ENCODE measurements at places on chromosomes 13 and 19. TPM values are rescaled to one million over a fixed set of nuclear protein-coding genes. Genes with fewer than 3 reads are reported as not detected.

The TYROBP gene
- total RNA-seq = 31.5 TPM

The CADM4 gene
- total RNA-seq = 3.5 TPM

DNA sequence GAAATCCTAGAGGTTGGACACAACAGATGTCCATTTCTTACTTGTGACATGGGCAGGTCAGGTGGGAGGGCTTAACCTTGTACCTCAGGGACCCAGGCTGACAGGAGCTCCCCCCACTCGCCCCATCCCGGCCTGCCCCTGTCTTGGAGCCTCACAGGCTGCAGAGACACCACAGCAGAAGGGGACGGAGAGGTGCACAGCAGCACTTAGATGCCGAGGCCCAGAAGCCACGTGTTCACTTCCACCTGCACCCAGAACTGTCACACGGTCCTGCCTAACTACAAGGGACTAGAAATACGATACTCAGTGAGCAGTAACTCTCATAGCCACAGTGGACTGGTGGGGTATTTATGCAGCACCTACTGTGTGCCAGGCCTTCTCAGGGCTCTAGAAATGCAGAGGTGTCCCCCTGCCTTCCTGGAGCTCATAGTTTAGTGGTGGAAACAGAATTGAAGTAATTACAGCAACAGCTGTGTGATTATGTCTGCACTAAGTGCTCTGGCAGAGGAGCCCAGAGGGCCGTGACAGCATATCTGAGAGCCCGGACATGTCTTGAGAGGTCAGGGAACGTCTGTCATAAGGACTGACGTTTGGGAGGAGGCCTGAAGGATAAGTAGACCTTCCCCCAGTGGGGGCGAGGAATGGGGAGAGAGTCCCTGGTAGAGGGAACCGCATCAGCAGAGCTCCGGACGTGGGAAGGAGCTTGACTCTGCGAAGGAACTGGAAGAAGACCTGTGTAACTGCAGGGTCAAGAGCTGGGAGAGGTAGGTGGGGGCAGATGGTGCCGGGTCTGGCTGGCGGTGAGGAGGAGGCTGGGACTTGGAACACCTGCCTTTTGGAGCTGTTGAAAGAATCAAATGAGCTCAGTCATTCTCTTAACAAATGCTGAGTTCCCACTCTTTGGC is 130.0 kb downstream of the SIPA1L3 start:
- no peak overlapping the region for H3K27ac ChIP-seq
- H3K4me3 ChIP-seq = no peak overlapping the region
- no peaks in the 10 kb centered on the region for H3K36me3 ChIP-seq
- DNase-seq = no peak
- no peaks in the 10 kb centered on the region for H3K4me1 ChIP-seq
- H3K27me3 ChIP-seq = no peaks in the 10 kb centered on the region

DNA sequence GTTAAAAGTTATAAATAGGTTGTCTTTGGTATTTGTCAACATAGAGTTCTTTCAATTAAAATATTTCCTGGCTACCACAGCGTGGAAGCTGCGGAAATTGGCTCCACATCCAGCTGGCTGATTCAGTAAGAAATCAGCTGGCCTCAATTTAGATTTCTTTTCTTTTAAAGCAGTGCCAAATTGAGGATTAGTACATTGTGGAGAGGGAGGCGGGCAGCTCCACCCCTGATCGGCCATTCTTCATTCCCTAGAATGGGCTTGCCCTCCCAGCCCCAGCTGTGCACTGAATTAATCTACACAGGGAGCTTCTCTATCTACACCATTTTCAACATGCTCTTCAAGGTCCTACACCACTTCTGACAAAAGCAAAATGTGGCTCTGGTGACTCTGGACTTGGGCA is 624.8 kb downstream of the DACH1 start:
- no peaks in the 10 kb centered on the region for H3K4me1 ChIP-seq
- no peak for DNase-seq
- H3K36me3 ChIP-seq = no peaks in the 10 kb centered on the region
- no peak overlapping the region for H3K4me3 ChIP-seq

- H3K27me3 ChIP-seq = no peaks in the 10 kb centered on the region
- H3K27ac ChIP-seq = no peak overlapping the region
- H3K36me3 ChIP-seq = no peaks in the 10 kb centered on the region
Measured at GRCh38 chr19:30696514-30696913, 324.3 kb downstream of the ZNF536 start.

- no peaks in the 10 kb centered on the region for H3K4me1 ChIP-seq
- H3K36me3 ChIP-seq = no peaks in the 10 kb centered on the region
- H3K27ac ChIP-seq = no peak overlapping the region
- no peak overlapping the region for H3K4me3 ChIP-seq
Measured at GRCh38 chr13:50794226-50794625, 49.3 kb downstream of the DLEU7 start.

- H3K27ac ChIP-seq = no peak overlapping the region
- no peaks in the 10 kb centered on the region for H3K27me3 ChIP-seq
- H3K4me1 ChIP-seq = no peaks in the 10 kb centered on the region
- no peaks in the 10 kb centered on the region for H3K36me3 ChIP-seq
- DNase-seq = no peak
Measured at GRCh38 chr13:60351855-60352615, 45.0 kb upstream of the TDRD3 start.

DNA sequence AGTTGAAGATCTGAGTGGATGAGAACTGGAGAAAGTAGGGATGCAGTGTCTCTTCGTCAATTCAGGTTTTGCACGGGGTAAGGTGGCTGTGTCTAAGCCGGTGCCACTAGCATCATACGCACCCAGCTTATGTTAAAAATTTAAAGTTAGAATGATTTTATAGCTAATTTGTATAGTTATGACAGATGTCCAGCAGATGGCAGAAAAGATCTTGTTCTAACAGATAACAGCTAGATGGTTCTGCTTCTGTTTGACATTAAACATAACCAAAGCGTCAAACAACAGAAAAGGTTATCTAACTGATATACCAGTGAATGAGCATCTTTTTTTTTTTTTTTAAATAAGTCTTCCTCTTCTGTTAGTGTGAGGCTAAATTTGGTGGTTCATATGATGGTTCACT is 18.8 kb upstream of the EDDM13 start:
- H3K27ac ChIP-seq = no peak overlapping the region
- no peak overlapping the region for H3K4me3 ChIP-seq
- no peak for DNase-seq
- no peaks in the 10 kb centered on the region for H3K27me3 ChIP-seq
- H3K4me1 ChIP-seq = no peaks in the 10 kb centered on the region

DNA sequence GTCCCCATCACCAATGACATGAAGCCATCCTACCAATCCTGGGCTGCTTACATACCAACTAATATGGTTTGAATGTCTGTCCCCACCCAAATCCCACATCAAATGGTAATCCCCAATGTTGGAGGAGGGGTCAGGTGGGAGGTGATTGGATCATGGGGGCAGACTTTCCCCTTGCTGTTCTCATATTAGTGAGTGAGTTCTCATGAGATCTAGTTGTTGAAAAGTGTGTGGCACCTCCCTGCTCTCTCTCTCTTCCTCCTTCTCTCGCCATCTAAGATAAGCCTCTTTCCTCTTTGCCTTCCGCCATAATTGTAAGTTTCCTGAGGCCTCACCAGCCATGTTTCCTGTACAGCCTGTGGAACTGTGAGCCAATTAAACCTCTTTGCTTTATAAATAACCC is 53.6 kb upstream of the FAM124A start:
- H3K4me1 ChIP-seq = no peaks in the 10 kb centered on the region
- H3K27me3 ChIP-seq = no peaks in the 10 kb centered on the region
- H3K27ac ChIP-seq = no peak overlapping the region
- no peak for DNase-seq

- DNase-seq = no peak
- H3K36me3 ChIP-seq = no peaks in the 10 kb centered on the region
- no peak overlapping the region for H3K4me3 ChIP-seq
Measured at GRCh38 chr13:36030670-36031331, 100.4 kb downstream of the DCLK1 start.

- peak overlapping the region; percentile 33 for H3K4me3 ChIP-seq
- H3K4me1 ChIP-seq = no peaks in the 10 kb centered on the region
- H3K27ac ChIP-seq = peak overlapping the region; percentile 46
- H3K36me3 ChIP-seq = peaks cover 35% of the 10 kb centered on the region
- no peaks in the 10 kb centered on the region for H3K27me3 ChIP-seq
Measured at GRCh38 chr19:2083174-2083854, 12.8 kb downstream of the MOB3A start.

- no peaks in the 10 kb centered on the region for H3K36me3 ChIP-seq
- no peak for DNase-seq
- no peak overlapping the region for H3K27ac ChIP-seq
- H3K27me3 ChIP-seq = no peaks in the 10 kb centered on the region
- H3K4me1 ChIP-seq = no peaks in the 10 kb centered on the region
Measured at GRCh38 chr13:66974174-66974573, 256.0 kb downstream of the PCDH9 start.
